ENCODE measurements at places on chromosomes 7 and 10. TPM values are rescaled to one million over a fixed set of nuclear protein-coding genes. Genes with fewer than 3 reads are reported as not detected.

ZSCAN21 gene
- 2.0 TPM for total RNA-seq

SPOCK2 gene
- total RNA-seq: 488 TPM

A1CF gene
- total RNA-seq: under 0.01 TPM

LRRN3 gene
- 3.8 TPM for total RNA-seq

HSPA14 gene
- 25.9 TPM for total RNA-seq

DIP2C gene
- total RNA-seq: 1.7 TPM

HDAC9 gene
- total RNA-seq: 20.9 TPM

PMPCB gene
- 89.6 TPM for total RNA-seq

MUC12 gene
- 0.10 TPM for total RNA-seq

NODAL gene
- not detected for total RNA-seq

MYL10 gene
- total RNA-seq: not detected

PDIA4 gene
- total RNA-seq: 34.9 TPM

NPY4R gene
- total RNA-seq: not detected

TMEM254 gene
- total RNA-seq: 3.0 TPM

FEZF1 gene
- total RNA-seq: not detected

SLC29A4 gene
- total RNA-seq: 0.10 TPM

CDC14C gene
- 0.21 TPM for total RNA-seq

ENO4 gene
- not detected for total RNA-seq

CUZD1 gene
- total RNA-seq: 0.42 TPM

HIF1AN gene
- 17.0 TPM for total RNA-seq

REPIN1 gene
- total RNA-seq: 49.2 TPM

SPDYE1 gene
- under 0.01 TPM for total RNA-seq

AKR1C4 gene
- total RNA-seq: 0.21 TPM

AKR1C3 gene
- 6.3 TPM for total RNA-seq

NKX1-2 gene
- not detected for total RNA-seq

SLC18A3 gene
- 0.10 TPM for total RNA-seq

HOXA3 gene
- total RNA-seq: under 0.01 TPM

TMEM176B gene
- total RNA-seq: 4.7 TPM

SPDYE16 gene
- 0.10 TPM for total RNA-seq

FAM221A gene
- 4.4 TPM for total RNA-seq

LRMDA gene
- 7.6 TPM for total RNA-seq

MUC3A gene
- total RNA-seq: not detected

NHLRC2 gene
- 6.0 TPM for total RNA-seq

SPDYE11 gene
- not detected for total RNA-seq

VWDE gene
- 1.6 TPM for total RNA-seq

SPDYE18 gene
- total RNA-seq: 0.21 TPM

MGMT gene
- total RNA-seq: 10.3 TPM

AGAP6 gene
- total RNA-seq: 4.4 TPM

CHPF2 gene
- total RNA-seq: 25.0 TPM

TCAF2 gene
- 27.3 TPM for total RNA-seq

FKBP6 gene
- total RNA-seq: not detected

GDF2 gene
- not detected for total RNA-seq

FANK1 gene
- total RNA-seq: 0.21 TPM

ANKIB1 gene
- 110 TPM for total RNA-seq

ZEB1 gene
- total RNA-seq: 172 TPM

GJD4 gene
- total RNA-seq: not detected

GBX1 gene
- total RNA-seq: not detected

CRTAC1 gene
- not detected for total RNA-seq

CCSER2 gene
- 113 TPM for total RNA-seq

TMEM139 gene
- total RNA-seq: 0.10 TPM

RASSF4 gene
- 12.2 TPM for total RNA-seq

AGBL3 gene
- 2.1 TPM for total RNA-seq

PNLIPRP2 gene
- not detected for total RNA-seq

SCRN1 gene
- total RNA-seq: 5.1 TPM
